Activated naive CD8-positive, alpha-beta T cell treated with anti-CD3 and anti-CD28 coated beads, Interleukin-2, amount 10 ng/mL, durations not matched to agents 7 days and 5 days (primary cell): ENCODE measurements at places on chromosomes 7 and 10.
A peak's percentile ranks its signal among the peaks of the same experiment; 100 is the strongest.

DNA sequence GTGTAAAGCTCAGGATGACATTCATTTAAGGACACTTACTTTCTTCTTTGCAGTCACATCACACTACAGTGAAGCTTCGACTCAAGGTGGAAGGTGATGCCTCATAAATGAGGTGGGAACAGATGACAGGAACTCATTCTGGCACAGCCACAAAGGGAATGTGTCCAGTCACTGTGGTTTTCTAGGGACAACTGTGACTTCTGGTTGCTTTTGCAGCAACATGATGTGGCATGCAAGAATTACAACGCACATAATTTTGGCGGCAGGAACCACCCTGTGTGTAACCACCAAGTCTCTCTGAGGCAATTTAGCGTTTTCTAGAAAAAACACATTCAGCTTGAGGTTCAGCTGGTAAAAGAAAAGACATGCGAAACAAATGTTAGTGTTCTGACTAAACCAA, 32.0 kb upstream of the FERD3L start:
- no peak for DNase-seq

DNA sequence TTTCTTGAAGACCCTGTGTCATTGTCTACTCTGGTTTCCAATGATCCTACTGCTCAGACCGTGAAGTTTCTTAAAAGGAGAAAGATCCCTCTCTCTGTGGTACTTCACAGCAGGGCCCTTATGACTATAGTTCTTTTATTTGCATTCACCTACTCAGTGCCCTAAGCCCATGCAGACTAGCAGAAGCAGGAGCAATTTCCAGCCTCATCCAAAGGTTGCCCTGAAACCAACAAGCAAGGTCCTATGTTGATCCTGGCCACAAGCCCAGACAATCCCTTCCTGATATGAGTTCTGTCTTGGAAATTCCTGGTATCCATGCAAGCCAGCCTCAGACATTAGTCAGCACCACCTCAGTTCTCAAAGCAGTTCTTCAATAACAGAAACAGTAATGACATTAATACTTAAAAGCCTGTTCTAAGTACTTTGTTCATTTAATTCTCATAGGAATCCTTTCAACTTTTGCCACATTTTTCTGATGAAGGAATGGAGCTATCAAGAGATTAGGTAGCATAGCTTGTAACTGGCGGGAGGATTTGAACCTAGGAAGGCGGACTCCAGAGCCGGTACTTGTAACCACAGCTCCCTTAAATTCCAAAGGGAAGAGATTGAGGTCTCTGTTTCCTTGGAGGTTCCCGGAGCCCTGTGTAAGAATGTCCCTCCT, 58.1 kb upstream of the ST8SIA6 start:
- no peak for DNase-seq

- DNase-seq = no peak
Measured at GRCh38 chr10:110861930-110862649, 9.6 kb upstream of the PDCD4 start.

- DNase-seq = no peak
Measured at GRCh38 chr7:95631527-95631926, 35.2 kb upstream of the PDK4 start.

DNA sequence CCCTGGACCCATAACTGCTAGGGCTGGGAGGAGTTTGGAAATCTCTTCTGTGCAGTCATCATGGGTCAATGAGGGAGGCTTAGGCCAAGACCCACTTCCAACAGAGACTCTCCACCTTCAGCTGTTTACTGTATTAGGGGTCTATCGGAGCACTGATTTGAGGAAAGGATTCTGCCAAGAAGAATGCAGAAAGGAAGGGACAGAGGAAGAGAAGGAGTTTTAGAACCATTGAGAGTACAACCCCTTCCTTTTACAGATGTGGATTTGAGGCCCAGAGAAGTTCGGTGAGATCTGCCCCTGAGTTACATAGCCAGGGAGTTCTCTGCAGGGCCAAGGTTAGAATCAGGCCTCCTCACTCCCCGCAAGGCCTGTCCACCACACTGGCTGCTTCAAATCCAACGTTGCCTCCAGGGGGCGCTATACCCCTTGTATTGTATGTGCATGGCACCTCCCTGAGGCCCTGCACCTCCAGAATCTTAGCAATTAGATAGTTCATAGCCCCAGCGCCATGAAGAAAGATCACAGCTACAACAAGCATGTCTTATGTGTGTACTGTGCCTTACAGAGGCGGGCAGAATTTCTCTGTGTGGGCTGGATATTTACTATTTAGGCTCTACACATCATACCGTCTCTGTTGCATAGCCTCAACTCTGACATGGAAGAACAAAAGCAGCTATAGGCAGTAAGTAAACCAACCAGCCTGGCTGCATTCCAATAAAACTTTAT, 246.8 kb downstream of the SKIDA1 start:
- peak; percentile 72 for DNase-seq

DNA sequence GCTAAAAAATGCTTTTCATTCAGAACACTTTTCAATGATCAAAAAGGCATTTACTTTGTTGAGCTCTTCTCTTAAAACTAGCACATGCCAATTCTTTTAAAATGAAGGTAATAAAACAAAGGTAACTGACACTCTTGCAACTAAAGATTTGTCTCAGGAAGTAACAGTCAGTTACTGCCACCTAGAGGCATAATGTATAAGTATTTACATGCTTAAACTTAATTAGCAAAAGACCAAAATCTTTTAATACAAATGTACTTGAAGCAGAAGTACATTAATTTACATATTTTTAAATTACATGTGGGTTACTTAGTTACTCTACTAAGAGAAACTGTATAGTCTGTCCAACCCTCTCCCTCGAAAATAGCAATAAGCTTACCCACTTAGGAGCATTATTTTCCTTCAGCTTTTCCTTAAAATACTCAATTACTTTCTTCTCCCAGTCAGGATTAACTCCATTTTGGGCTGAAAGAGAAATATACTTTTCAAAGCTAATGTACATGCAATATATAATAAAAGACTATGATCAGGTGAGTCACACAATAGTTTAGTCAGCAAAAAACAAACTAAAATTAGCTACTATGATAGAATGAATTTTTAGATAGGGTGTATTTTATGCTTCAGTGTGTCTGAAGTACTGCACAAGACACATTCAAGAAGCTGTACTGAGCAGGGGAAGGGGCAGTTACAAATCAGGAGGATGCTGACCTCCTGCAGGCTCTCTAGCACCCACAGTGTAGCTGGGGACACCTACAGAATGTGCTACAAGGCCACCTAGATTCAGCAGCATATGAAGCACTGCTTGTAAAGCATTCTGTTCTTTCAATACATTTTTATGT, 13.0 kb downstream of the MCMBP start:
- DNase-seq = no peak

DNA sequence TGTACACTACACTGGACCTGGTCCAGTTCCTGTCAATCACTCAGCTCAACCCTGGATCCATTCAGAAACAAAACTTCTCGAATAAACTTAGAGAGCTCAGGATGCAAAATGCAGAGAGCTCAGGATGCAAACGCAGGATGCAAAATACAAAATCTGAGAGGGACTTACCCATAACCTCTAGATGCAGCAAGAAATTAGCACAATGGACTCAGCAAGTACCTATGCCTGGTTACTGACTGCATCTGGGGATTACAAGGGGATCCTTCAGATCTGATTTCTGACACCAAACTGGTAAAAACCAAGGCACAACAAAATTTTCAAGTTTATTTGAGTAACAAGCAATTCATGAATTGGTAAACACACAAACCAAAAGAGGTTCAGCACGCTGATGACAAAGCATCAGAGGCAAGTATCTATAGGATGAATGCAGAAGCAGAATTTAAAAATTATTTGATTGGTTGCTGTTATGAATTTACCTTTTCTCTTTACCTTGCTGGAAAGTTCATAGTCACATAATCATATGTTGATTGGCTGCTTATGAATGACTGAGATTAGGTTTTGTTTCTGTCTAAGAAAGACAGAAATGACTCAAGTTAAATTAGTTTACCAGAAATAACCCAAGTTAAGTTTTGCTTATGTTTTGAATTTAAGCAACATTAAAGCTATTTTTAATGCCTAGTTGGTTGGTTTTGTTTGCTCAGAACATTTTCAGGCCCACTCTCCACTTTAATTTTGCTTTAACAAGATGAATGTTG, 11.4 kb downstream of the GIMAP6 start:
- DNase-seq = no peak

DNA sequence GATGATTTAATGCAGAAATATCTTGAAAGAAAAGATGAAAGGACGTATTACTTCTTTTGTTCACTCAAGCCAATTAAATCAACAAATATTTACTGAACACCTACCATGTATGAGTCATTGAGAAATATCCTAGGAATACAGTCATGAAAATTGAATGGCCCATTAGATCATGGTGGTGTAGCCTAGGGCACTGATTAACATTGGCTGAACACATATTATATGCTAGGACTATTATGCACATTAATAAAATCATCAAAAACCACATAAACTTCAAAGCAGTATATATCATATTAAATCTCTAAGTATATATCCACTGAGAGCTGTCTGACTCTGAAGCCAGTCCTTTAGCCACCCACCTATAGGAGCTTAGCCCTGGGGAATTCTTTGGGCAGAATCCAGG, 41.8 kb downstream of the FAM204A start:
- no peak for DNase-seq

GRCh38 chr7:151342811-151343210, 1.2 kb downstream of the NUB1 start:
- DNase-seq = no peak

DNA sequence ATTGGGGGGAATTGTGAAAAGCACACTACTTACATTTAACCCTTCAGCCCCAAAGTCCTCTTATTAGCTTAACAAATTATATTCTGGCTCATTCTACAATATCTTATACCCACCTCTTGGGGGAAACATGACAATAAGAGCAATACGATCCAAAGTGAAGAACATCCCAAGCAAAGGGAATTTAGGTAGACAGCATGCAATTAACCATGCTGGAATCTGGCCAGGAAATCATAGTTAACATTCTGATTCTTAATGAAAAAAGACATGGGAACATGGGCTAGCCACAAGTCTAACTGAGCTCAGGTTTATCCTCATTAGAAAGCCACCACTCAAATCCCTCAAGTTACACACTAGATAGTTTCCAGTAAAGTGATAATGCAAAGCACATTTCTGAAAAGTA, 241.9 kb upstream of the SLC26A5 start:
- no peak for DNase-seq

DNA sequence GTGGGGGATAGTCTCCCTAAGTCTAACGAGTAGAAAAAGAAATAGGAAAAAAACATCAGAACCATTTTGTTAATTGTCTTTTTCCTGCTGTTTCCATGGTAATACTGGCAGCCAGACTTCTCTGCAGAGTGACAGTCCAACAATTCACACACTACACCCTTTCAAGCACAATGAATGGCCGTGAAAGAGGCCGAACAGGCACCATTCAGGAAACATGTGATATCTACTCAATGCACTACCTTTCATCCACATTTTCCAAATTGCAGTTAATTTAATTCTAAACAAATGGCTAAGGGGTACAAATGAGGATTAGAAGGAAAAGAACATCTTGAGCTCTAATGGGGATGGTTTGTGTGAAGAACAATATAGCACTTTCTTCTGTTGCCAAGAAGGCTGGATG, 358.5 kb upstream of the ANKRD30A start:
- DNase-seq = no peak

- no peak for DNase-seq
Measured at GRCh38 chr10:23608926-23609325, 170.1 kb downstream of the OTUD1 start.

DNA sequence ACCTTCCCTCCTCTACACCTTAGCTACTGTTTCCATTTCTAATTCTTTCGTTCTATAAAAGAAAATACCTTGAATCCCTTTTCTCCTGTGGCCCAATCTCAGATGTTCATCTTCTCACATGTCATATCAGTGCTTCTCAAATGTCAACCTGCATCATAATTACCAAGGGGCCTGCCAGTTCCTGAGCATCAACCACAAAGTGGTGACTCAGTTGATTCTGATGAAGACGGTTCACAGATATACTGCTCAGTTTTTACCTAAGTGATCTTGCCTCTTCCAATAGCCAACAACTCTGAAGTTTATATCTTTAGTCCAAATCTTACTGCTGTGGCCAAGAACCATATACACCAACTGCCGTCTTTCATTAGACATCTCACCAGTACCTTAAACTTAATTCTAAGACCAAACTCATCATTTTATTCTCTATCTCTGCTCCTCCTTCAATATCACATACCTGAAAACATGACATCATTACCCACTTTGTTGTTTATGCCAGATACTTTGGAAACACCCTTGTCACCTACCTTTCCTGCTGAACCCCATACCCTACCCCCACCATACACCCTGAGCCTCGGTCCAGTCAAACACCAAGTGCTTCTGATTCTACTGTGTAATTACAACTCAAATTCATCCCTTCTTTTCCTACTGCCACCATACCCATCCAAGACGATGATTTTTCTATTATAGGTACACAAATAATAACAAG, 115.5 kb downstream of the LMBR1 start:
- no peak for DNase-seq

DNA sequence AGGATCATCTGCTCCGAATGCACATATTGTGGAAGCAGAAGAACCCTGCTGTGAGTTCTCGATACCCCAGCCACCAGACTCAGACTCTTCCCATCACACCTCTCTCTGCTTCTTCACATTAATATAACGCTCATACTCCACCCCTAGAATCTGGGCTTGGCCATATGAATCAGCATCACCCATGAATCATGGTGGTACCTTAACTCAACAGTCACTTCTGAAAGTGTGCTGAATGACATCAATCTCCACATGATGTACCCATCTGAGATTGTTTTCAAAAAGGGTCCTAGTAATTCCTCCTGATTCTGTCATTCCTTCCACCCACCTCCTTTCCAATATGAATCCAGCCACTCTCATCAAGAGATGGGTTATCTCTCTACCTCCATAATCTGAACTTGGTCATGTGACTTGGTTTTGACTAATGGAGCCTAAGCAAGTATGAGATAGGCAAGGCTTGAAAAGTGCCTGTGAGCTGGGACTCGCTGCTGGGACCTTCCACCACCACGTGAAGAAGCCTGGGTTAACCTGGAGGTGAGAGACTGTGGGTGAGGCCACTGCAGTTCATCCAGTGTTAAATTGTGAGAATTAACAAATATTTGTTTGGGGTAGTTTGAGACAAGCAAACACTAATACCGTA, 15.4 kb downstream of the YWHAG start:
- DNase-seq = no peak

DNA sequence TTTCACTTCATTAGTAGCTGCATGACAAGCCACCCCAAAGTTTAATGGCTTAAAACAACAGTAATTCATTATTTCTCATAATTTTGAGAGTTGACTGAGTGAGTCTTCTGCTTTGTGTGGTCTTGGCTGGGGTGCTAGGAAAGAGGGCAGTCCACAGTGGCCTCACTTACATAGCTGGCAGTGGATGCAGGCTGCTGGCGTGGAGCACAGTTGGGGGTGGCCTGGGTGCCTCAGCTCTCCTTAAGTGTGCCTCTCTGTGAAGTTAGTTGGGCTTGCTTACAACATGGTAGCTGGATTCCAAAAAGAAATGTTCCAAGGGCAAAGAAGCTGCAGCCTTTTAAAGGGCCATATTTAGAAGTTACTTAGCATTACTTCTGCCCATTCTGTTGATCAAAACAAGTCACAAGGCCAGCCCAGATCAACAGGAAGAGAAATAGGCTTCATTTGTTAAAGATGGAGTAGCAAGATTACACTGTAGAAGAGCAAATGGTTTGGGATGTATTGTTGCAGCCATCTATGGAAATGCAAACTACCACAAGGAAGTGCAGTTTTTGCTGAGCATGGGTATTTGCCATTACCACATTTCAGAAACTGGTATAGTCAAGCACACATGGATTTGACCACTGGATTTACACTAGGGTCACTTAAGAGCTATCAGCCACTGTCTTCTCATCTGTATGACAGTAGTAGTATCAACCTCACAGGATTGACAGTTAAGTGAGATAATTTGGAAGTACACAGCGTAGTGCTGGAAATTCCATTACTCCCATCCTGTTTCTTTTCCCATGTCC, 33.6 kb downstream of the ZEB1 start:
- no peak for DNase-seq
